Left renal pelvis (tissue), 4 donors: ENCODE measurements at places on chromosomes 5 and 9.
A peak's percentile ranks its signal among the peaks of the same experiment; 100 is the strongest.

- DNase-seq, result no peak
Measured at GRCh38 chr5:125536095-125536494, 789.7 kb upstream of the ZNF608 start.

- no peak for DNase-seq
Measured at GRCh38 chr9:121701736-121702261, 50.4 kb downstream of the DAB2IP start.

- DNase-seq, result no peak
Measured at GRCh38 chr5:122429545-122430318, 117.7 kb downstream of the SNCAIP start.

- no peak for DNase-seq
Measured at GRCh38 chr9:130693101-130693425, 517 bp upstream of the EXOSC2 start.

DNA sequence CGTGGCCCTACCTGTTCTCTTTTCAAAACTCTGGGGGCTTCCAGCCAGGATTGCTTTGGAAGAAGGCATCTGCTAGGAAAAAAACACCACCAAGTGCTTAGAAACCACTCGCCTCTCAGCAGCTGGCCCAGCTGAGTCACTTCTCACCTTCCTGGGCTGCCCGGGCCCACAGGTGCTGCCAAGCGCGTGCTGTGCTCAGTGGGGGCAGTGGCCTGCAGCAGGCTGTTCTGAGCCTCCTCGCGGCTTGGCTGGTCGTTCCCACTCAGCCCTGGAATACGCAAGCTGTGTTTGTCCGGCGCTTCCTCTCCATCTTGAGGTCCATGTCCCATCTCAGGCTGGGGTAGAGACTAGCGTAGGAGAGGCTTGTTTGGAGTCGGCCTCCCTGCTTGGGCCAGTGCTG, 102.5 kb upstream of the FCN2 start:
- no peak for DNase-seq

GRCh38 chr5:39117401-39117800, 43.2 kb upstream of the RICTOR start:
- DNase-seq, result no peak

- no peak for DNase-seq
Measured at GRCh38 chr9:6922124-6922676, 164.4 kb downstream of the KDM4C start.

DNA sequence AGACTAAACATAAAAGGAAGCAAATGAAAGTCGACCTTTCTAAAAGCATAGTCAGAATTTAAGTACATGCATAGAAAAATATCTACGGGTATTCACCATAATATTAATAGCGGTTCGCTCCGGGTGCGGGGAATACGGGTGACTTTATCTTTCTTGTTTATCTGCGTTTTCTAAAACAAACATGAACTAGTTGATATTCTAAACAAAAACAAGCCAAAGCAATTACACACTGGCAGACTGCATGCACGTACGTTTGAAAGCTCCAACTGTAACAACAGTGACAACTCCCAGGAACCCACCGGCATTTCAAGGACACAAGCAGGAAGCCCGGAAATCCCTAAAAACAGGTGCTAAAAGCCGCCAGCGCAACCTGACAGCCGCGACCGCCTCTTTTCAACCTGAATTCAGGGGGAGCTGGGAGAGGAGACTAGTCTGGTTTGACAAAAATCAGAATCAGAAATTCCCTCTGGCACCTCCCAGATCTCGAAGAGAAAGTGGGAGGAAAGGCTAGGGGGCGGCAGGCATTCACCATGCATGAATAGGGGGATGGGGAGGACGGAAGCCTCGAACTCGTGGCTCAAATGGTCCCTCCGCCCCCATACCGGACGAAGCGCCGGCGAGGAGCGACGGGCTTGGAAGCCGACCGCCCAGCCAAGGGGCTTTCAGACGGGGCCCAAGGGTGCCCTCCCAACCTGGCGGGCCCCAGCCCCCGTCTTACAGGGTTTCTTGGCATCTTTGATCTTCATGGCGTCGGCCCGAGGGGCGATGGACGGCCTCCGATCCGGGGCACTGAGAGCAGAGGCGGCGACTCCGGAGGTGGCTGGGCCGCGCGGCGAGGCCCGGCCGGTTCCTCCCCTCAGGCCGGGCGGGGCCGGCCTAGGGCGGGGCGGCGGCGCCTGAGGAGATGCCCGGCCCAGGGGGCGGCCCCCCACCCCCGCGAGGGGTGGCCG, at the start of gene PANK3:
Gene PANK3, minus strand, starts transcription at position 831 of the 950 bp plus-strand sequence. Its CDS starts 85 bp downstream, at position 746.
- DNase-seq, result peak; percentile 48

DNA sequence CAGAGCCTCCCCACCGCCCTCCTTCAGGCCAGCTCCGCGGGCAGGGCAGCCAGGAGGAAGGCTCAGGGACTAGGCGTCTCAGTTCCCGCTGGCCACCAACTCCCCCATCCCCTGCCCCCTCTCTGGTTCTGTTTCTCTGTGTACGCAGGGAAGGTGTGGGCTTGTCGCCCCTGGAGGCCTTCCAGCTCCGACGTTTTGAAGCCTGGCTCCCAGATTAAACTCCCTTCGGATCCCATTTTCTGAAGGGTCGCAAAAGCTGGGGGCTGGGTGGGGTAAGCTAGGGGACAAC, 346 bp downstream of the ATOX1 start:
- DNase-seq, result no peak

DNA sequence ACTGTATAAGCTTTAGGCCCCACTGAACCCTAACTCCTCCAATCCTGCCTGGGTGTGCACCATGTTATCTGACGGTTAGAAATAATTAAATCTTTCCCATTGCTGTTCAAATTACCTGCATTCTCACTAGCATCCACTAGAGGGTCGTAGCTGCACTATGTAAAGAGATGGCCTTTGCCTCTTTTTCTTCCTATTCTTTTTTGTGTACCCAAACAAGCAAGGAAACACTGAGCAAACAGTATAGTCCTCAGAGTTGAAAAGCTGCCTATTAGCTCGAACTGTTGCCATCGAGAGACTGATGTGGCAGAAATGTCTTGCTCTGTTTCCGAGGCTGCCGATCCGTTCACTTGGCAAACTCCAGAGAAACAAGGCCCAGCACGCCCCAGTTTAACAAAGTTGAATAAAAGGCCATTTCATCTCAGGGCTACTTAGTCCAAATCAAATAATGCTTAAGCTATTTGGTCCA, 163.8 kb upstream of the TRPM3 start:
- peak; percentile 39 for DNase-seq

DNA sequence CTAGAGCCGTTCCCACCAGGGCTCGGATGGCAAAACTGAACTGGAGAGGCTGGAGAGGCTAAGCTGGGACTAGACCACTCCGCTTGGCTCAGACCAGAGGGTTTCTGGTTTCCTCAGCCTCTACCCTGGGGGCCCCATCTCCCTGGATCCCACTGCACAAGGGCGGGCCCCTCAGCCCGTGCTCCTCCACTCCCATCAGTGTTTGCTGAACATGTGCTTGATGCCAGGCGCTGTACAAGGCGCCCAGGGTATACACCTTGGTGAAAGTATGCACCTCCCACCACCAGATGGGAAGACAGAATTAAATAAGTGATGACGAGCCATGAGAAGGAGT, 18.0 kb downstream of the GPX3 start:
- no peak for DNase-seq

DNA sequence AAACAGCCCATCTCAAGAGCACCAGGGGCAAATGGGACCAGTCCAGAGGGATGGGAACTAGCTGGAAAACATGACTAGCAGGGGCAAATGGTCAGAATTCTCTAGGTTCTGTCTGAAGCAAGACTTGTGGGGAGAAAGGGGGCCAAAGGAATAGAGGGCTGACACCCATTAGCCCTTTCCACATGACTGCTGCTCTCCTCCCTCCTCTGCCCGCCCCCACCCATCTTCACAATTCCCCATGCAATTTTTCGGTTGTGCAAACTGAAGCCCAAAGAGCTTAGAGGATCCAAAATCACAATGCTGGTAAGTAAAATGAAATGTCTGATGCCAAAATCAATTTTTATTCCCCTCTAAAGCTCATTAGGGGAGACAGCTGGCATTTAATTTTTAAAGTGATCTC, 207.1 kb downstream of the DCP2 start:
- no peak for DNase-seq

DNA sequence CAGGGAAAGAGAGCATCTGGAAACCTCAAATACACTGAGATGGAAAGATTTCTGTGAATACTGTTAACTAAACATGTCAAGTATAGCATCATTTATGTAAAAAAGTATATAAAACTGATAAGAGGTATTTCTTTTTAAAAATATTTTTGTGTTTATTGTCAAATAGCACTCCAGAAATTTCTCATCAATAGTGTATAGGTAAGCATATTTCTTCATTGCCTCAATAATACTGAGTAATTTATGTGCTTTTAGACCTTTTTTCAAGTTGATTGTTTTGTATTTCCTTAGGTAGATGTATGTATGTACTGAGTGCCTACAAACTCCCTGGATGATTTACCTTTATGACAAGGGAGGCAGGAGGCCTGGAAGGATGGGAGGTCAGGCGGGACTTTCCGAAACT, 196.3 kb downstream of the ROR2 start:
- DNase-seq, result no peak

DNA sequence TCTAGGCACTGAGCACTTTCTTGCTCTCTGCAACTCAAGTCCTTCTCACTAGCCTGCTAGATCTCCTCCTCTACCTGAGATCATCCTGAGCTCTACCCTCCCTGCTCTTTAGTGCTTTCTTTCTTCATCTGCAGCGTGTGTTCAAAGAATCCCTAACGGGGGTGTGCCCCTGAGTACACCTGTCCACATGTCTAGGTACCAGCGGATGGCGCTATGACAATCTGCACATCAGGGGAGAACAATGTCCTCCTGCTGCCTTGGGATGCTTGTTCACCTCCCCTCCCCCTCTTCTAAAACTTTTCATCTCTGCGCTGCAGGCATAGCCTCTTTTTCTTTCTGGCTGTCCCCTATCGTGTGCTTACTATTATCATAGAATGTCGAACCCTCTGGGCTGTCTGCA, 42.7 kb downstream of the PTPN3 start:
- DNase-seq, result no peak

DNA sequence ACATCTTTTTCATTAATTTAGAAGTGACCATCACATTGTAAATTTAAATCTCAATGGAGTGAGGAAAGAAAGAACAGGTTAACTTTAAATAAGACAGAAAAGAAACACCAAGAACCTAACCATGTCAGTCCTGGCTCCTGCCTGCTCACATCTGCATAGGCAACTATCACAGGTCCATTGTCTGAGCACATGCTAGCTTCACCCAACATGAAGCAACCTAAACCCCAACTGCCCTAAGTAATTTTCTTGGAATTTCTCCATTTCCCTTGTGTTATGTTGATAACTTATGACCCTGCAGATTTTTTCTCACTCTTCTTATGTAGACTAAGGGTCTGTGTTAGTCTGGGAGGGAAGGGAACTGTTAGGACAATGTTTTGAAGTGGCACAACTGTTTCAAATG, 2205.8 kb upstream of the ACO1 start:
- DNase-seq, result no peak

DNA sequence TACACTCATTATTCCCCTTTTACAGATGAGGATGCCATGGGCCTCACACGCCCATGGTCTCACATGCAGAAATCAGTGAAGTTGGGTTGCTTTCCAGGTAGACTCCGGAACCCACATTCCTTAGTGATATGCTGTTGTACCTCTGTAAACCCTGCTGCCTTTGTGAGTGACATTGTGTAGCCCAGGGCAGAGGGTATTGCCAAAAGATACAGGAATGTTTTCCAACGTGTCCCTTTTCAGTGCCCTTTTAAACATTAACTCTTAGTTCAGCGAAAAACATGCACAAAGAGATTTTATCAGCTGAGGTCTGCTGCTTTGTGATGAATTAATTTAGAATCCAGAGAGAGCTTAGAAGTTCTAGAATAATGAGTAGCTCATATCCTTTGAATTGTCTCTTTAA, 38.3 kb upstream of the TRMT10B start:
- no peak for DNase-seq

DNA sequence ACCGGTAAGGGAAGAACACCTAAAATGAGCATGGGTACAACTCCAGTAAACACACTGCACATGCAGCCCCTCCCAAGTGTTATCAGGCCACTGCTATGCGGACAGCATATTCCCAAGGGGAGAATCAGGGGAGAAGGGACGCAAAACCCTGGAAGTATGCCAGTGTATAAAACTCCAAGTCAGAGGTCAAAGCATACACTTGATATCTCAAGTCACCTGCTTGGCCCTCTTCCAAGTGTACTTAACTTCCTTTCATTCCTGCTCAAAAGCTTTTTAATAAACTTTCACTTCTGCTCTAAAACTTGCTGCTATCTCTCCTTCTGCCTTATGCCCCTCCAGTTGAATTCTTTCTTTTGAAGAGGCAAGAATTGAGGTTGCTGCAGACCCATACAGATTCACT, 408.1 kb downstream of the HTR1A start:
- no peak for DNase-seq

GRCh38 chr9:107883496-107884124, 394.0 kb upstream of the KLF4 start:
- no peak for DNase-seq

DNA sequence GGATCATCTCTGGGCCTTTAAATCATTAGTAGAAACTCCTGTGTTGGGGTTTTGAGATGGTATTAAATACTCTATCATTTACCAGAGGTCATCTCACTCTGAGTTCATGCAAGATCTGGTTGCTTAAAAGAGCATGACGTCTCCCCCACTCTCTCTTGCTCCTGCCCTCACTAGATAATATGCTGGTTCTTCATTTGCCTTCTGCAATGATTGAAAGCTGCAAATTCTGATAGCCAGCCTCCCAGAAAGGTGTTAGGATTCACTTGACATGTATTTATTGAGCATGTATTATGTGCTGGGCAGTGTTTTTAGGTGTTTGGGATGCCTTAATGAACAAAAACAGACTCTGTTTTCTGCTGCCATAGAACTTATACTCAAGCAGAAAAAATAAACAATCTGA, 41.2 kb downstream of the EGFLAM start:
- DNase-seq, result no peak

- no peak for DNase-seq
Measured at GRCh38 chr9:135818718-135819475, 88.4 kb downstream of the CAMSAP1 start.

DNA sequence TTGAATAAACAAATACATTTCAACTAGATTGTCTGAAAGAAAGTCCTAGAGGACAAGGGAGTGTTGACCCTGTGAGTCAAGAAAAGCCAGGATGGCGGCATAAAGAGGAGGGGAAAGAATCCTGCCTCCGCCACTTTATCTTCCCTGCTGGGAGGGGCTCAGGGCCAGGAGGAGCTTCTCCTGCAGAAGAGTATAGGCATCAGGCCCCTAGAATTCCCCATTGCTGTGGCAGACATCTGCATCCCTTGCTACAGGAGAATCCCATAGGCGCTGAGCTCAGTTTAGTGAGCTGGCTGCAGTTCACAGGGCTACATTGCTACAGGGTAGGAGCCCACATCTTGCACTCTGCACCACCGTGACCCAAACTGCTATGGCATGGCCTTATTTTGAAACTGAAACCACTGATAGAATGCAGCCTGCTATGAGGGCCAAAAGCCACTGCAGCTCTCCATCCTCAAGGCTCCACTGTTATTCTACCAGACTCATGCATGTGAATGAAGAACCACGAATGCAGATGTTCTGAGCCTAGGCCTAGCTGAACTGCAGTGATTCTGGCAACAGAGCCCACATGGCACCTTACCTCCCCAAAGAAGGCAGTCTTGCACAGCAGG, 941.4 kb upstream of the CTNND2 start:
- DNase-seq, result no peak
